Activated T-helper 9 cell treated with anti-CD3 and anti-CD28 coated beads, Interleukin-2, amount 50 U/mL, for 16 hours (primary cell): ENCODE measurements at places on chromosomes 11 and 22.
A peak's percentile ranks its signal among the peaks of the same experiment; 100 is the strongest.

DNA sequence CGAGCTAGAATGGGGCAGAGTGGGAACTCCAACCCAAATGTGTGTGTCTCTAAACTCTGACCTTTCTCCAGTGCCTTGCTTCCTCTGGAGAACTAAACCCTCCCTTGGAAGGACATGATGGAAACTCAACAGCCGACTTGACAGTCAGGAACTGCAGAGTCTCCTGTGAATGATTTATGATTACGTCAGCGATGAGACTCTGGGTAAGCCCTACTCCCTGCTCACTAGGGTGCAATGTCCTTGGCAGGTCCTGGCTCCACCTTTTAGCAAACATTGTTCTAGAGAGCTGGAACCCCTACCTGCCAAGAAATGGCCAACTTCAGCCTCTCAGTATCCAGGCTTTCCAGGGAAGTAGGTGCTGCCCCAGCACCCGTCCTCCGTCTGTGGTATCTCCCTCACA lies 96.1 kb upstream of the CD82 start:
- no peak for DNase-seq

GRCh38 chr22:39985383-39986035 lies 9.2 kb upstream of the FAM83F start:
- DNase-seq = no peak

- no peak for DNase-seq
Measured at GRCh38 chr11:59380263-59381059, 21.8 kb downstream of the OR5AN1 start.

- no peak for DNase-seq
Measured at GRCh38 chr11:100865443-100866065, 178.5 kb downstream of the ARHGAP42 start.

DNA sequence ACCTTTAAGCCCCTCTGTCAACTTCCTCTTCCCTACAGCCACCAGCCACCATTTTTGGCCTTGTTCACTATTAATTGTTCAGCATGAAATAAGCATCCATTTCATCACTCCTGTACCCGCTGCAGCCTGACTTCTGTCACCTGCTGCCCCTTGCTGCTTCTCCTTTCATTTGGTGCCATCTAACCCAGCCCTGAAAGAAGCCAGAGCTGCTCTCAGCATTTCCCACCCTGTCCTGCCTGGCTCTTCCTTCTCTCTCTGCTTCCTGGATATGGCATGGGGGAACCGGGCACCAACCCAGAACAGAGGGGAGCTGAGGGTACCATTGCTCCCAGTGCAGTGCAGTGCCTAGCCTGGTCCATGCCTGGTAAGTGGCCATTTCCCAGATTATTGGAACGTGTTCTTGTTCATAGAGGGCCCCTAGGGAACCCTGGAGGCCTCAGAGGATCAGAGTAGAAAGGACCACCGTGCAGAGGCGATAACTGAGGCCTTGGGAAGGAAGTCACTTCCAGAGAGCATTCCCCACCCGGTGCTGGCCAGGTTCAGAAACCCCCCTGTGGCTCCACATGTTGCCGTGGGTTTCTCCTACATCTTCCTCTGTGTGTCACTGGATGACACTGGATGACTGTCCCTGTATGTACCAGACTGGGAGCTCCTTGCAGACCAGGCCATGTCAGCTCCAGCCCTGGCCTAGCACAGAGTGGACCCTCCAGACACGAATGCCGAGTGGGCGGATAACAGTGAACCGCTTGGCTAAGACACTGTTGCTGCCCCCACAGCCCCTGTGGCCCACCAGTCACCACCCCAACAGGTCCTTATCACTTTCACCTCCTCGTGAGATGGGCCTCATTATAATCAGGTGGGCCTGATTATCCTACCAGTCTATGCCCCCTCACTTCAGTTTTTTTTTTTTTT lies 4.7 kb downstream of the YDJC start:
- no peak for DNase-seq

DNA sequence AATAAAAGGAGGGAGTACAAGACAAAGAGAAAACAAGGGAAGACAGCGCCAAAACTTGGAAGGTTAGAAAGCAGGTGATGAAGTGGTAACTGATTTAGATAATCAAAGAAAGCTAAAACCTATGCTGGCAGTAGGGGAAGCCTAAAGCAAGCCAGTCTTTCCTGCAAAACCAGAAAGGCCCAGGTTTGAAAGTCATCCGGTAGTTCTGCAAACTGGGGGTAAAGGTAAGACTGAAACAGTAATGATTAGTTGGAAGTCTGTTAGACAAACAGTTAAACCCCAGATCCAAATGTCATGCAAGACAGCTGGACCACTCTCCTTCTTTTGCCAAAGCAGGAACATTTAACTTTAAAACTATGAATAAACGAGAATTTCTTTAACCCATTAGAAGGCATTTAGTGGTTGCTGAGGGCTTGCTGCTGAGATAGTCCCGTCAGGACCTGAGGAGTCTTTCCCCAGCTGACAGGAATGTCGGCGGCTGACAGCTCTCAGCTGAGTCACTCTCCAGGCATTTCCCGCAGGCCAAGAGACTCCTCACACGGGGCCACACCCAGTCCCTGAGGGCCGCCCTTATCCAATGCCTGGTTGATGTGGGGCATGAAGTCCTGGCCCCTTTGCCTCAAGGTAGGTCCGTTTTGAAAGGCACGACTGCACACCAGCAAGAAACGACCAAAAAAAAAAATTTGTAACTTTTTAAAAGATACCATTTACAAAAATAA lies 36.3 kb upstream of the CFAP300 start:
- no peak for DNase-seq

GRCh38 chr11:94196363-94196762 lies 67.7 kb downstream of the PANX1 start:
- no peak for DNase-seq

GRCh38 chr11:34013898-34014571 lies 37.5 kb upstream of the CAPRIN1 start:
- no peak for DNase-seq

DNA sequence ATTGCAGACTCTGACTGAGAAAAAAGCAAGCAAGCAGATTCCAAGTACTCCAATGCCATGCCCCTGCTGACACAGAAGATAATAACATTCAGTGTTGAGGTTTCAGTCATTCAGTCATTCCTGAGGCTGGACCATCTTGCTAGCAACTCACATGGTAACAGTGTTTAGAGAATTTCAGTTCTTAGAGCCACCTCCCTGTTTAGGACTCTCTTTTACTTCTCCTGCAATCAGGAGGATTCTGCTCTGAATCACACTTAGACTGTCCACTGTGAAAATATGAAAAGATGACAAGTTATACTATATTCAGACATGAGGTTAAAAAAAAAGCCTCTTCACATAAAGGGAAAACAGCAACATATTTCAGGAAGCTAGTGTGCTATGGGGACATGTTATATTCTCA lies 183.9 kb upstream of the CTSC start:
- no peak for DNase-seq

DNA sequence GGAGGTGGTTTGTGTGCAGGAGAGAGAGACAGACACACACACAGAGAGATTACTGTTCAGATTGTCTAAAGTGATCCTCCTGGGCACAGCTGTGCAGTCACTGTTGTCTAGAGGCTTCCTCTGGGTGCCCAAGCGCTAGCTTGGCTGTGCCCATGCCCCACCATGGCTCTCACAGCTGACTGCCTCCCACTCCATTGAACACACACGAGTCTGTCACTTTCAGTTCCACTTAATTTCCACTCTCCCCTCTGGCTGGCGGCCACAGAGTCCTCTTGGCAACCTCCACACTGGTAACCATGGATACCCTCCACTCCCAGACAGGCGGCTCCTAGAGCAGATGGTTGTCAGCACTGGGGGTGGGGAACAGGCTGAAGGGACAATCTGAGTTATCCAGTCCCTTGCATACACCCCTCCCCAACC lies 29.1 kb downstream of the MAP6 start:
- DNase-seq = no peak

DNA sequence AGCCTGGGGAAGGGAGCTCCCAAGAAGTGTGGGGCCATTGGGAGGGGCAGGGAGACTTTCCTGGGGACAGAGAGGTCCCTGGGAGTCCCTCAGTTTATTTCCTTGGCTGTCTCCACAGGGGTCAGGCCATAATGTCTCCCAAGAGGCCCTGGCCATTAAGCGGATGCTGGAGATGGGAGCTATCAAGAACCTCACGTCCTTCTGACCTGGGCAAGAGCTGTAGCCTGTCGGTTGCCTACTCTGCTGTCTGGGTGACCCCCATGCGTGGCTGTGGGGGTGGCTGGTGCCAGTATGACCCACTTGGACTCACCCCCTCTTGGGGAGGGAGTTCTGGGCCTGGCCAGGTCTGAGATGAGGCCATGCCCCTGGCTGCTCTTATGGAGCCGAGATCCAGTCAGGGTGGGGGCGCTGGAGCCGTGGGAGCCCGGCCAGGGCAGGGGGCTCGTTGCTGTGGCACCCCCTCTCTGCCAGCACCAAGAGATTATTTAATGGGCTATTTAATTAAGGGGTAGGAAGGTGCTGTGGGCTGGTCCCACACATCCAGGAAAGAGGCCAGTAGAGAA lies 58.4 kb downstream of the ST3GAL4 start:
- no peak for DNase-seq

GRCh38 chr11:74485868-74486267 lies 7.7 kb downstream of the LIPT2 start:
- DNase-seq = no peak

GRCh38 chr11:60570970-60571369 lies 55.8 kb downstream of the MS4A13 start:
- no peak for DNase-seq

- peak; percentile 53 for DNase-seq
Measured at GRCh38 chr11:64449381-64450167, 90.6 kb downstream of the RPS6KA4 start.

- DNase-seq = no peak
Measured at GRCh38 chr22:44907765-44908737, 101.8 kb downstream of the PHF21B start.

DNA sequence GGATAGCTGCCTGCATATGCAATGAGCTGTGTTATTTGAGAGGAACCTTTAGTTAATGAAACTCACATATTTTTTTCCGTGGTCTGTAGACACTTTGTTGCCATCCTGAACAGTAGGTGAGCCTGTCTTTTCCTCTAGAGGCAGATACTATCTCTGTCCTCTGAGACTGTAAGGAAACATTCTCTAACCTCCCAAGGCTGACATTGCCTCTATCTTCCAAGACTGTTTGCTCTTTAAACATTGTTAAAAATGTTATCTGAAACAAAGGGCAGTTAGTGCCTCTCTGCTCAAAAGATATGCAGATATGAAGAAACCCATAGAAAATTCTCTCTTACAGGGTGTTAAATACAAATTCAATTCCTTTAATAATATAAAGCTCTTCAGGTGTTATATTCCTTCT lies 963.8 kb upstream of the CNTN5 start:
- DNase-seq = no peak

- DNase-seq = no peak
Measured at GRCh38 chr11:25938952-25939351, 393.0 kb upstream of the ANO3 start.

- DNase-seq = no peak
Measured at GRCh38 chr11:46290011-46290410, 12.5 kb downstream of the CREB3L1 start.

DNA sequence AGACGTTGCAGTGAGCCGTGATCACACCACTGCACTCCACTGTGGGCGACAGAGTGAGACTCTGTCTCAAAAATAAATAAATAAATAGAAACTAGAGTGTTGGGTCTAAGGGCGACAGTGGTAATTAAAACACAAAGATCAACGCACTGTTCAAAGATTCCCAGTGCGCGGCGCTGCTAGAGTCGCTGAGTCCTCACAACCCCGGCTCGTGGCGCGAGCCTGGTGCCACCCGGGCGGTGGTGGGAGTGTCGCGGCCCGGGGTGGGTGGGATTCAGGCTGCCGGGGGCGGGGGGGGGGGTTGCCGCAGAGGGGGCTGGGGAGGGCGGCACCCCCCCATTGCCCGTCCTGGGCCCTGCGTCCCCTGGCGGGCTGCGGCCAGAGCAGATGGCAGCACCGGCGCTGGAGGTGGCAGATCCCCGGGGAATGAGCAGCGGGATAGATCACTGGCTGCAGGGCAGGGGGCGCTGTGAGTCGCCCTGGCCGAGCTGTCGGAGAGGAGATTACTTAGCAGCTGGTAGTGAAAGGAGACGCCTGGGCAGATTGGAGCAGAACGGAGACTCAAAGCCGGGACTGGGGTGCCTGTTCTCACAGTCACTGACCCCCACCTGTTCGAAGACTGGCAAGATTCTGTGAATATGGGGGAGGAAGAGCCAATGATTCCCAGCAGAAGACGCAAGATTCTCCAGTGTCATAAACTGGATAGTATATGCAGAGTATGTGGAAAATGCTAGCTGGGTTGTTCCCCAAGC lies 30.2 kb upstream of the APOBEC3A start:
- DNase-seq = peak; percentile 44

GRCh38 chr22:38419121-38419857 lies 35.7 kb downstream of the KCNJ4 start:
- no peak for DNase-seq

GRCh38 chr11:15430381-15430780 lies 315.7 kb downstream of the INSC start:
- no peak for DNase-seq

- DNase-seq = peak; percentile 79
Measured at GRCh38 chr11:613369-613968, 2.3 kb downstream of the IRF7 start.

DNA sequence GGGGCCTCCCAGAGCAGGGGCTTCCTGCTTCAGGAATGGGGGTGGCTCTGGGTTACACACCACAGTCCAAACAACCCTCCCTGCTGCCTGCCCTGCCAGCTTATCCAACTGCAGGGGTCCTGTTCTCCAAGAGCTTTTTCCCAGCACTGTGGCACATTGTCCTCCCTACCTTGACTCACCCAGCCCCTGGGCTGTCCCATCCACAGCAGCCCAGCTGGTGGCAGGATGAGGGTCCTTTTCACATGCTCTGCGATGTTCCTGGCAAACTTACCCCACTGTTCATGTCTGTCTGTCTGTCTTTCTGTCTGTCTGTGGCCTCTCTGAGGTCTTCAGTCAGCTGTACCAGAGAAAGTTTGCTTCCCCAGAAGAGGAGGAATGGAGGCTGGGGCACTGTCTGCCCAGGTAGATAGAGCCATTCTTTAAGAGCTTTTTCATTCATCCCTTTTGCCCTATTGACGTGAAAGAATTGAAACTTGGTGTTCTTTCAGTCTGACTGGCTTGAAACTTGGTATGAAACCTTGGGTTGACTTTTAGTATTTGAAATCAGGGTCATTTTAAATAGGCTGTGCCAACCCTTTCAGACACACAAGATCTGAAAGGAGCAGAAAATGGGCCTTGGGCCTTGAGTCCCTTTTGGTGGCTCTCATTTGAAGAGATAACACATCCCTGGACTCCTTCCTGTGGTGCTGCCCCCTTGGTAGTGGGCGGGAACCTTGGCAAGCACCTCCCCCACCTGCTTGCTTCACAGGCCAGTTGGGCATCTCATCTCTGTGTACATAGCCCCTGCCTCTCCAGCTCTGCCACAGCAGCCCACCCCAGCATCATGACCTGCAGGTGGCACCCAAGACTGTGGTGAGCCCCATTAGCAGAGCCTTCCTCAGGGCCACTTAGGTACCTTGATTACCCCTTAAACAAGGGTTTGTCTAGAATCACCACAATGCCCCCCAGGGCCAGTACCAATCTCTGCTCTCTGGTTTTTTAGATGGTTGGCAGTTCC lies 74.6 kb upstream of the SUSD2 start:
- no peak for DNase-seq

DNA sequence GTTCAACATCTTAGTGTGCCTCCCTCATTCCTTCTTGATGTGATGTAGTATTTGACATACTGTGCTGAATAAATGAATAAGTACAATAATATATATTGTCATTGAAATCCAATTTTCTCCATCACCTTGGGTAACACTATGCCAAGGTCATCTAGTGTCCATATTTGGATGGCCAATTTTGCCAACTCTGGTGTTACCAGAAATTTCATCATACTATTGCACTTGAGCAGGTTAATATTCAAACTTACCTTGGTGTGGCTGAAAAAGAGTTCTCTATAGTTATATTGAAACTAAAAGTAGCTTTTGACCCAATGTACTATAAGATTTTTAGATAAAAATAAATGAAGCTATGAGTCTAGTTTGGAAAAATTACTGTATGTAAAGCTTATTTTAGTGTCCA lies 98.2 kb upstream of the SLC6A5 start:
- DNase-seq = no peak
